Renal cortical epithelial cell (primary cell): ENCODE measurements at places on chromosomes 1 and 21. TPM values are rescaled to one million over a fixed set of nuclear protein-coding genes. Genes with fewer than 3 reads are reported as not detected.
A peak's percentile ranks its signal among the peaks of the same experiment; 100 is the strongest.

The CRYAA gene
- total RNA-seq, result not detected in 2 replicates

The OR2T35 gene
- total RNA-seq, result under 0.01 TPM in 1 of 2 replicates, not detected in the other

The CD1B gene
- not detected in 2 replicates for total RNA-seq

The CCDC30 gene
- 0.52 and 5.7 TPM in 2 replicates for total RNA-seq

The PDPN gene
- total RNA-seq, result 0.87 and 2.4 TPM in 2 replicates

DNA sequence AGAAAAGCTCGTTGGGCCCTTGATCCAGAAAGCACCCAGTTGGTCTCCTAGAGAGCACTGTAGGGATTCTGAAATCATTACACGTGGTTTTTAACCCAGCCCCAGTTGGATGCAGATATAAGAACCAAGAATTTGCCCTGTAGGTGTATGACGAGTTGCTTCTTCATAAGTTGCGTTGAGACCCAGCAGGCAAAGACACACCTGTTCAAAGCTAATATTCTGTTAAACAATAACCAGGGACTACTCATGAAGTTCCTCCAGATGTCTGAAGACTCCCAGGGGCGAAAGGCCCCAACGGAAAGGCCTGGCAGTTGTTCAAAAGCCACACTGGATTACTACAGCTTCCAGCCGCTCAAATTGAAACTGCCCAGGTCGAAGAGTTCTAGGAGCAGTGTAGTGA lies 88.6 kb upstream of the HNRNPU start:
- DNase-seq, result peak; percentile 75

DNA sequence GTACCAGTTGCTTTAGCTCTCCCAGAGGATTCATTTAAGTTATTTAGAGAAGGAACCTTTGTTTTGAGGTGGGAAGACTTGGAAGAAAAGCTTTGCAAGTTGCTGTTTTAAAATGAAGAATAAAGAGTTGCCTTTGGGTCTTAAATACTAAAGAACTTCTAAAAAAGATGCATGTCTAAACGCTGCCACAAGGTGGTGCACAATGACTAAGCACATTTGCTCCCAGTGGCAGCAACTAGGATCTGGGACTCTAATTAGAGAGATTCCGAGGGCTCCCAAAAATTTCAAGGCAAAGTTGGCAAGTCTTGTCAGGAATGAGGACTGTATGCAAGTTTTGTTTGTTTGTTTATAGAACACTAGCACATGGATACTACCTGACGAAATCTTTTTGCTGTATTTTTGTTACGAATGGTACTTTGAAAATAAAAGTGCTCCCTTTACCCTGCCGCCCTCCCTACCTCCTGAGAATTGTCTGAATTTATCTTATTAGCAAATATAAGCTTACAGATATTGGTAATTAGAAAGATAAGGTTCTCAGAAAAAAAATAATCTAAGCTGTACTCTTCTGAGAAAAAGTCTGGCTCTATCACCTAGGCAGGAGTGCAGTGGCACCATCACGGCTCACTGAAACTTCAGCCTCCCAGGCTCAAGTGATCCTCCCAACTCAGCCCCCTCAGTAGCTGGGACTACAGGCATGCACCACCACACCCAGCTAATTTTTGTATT lies 121.8 kb downstream of the HFM1 start:
- peak; percentile 69 for DNase-seq

DNA sequence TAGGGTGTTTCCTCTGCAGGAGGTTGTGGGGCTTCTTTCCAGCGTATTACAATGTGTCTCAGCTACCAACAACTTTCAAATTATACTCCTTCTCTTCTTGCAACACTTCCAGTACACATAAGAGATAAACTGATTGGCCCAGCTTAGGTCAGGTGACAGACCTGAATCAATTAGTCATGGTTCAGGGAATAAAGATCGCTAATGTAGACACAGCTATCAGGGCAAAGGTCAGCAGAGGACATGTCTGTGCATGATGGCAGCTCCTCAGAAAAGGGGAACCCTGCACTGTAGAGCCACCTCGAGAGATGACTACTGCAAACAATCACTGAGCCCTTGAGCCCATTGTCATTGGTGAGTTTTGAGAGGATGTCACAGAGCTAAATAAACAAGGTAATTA lies 36.8 kb upstream of the PKN2 start:
- DNase-seq, result peak; percentile 19

GRCh38 chr1:161404051-161404597 lies 36.4 kb upstream of the CFAP126 start:
- no peak for DNase-seq

GRCh38 chr1:20358761-20359263 lies 68.1 kb downstream of the VWA5B1 start:
- DNase-seq, result peak; percentile 63

DNA sequence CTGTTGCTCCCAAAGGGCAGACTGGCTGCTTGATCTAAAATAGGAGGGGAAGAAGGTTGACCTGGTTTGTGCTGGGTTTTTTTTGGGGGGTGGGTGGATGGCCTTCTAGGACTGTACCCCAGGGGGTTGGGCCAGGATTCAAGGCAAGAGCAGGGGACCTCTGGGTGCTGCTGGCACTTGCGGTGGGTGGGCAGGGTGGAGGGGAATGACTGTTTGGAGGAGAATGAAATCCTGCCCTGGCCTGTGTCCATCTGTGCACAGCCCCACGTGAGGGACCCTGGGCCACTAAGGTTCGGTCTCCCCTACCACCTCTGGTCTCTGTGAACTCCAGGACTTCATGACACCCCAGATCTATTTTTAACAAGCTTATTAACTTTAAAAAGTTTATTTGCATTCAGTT lies 414.2 kb downstream of the PTPRU start:
- no peak for DNase-seq

GRCh38 chr1:164754088-164754600 lies 195.2 kb downstream of the PBX1 start:
- DNase-seq, result no peak
